ENCODE measurements at places on chromosomes 2 and 18.

DNA sequence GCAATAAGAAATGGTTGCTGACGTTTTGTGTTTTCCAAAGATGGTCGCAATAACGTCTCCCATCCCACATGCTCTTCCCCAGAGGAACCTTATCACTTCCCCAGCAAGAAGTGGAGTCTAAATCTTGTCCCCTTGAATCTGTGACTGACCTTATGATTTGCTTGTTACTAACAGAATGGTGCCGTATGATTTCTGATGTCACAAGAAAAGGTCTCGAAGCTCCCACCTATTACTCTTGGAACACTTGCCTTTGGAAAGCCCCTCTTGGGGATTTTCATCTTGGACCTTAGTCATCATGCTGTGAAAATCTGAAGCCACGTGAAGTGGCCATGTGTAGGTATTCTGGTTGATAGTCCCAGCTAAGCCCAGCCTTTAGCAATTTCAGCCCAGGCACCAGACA lies 86.2 kb upstream of the GLS start:
- DNase-seq = no peak

GRCh38 chr2:112692495-112692911 lies 28.3 kb upstream of the NT5DC4 start:
- DNase-seq = peak; percentile 77

DNA sequence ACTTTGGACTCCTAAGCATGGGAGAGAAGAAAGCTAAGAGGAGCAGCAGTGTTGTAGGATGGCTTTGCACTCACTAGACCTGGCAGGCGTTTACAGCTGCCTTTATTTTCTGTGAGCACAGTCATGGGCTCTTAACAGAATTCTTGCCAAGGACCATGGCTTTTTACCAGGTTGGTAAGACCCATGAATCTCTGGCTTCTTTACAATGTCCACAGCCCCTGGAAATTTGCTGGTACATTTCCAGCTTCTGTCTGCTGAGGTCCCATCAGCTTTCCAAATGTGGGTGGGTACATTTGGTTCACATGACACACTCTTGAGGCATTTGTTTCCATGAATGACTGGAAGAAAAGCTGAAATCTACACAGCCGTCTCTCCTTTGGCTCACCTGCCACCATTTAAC lies 162.7 kb downstream of the PPP1R1C start:
- no peak for DNase-seq

DNA sequence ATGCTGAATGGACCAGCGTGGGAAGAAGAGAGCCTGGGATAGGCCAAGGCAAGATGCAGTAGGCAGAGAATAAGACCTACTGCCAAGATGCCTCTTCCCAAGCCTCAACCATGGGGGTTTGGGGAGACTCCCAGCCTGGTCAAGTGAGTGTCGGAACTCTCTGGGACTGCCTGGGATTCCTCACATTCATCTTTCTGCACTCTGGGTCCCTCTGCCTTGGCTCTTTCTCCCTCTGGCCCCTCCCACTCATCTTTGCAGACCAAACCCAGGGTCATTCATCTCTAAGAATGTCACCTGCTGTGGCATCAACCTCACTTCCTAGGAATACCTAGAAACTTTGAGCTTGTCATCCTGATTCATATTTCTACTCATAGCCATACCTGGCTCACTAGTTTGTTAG lies 211.3 kb upstream of the HNRNPA3 start:
- DNase-seq = no peak

Data from CD4-positive, alpha-beta T cell treated with Interleukin-15 for 1 hour (primary cell).